Activated CD8-positive, alpha-beta memory T cell treated with anti-CD3 and anti-CD28 coated beads for 1 hour (primary cell): ENCODE measurements at places on chromosomes 7 and 10.
A peak's percentile ranks its signal among the peaks of the same experiment; 100 is the strongest.

DNA sequence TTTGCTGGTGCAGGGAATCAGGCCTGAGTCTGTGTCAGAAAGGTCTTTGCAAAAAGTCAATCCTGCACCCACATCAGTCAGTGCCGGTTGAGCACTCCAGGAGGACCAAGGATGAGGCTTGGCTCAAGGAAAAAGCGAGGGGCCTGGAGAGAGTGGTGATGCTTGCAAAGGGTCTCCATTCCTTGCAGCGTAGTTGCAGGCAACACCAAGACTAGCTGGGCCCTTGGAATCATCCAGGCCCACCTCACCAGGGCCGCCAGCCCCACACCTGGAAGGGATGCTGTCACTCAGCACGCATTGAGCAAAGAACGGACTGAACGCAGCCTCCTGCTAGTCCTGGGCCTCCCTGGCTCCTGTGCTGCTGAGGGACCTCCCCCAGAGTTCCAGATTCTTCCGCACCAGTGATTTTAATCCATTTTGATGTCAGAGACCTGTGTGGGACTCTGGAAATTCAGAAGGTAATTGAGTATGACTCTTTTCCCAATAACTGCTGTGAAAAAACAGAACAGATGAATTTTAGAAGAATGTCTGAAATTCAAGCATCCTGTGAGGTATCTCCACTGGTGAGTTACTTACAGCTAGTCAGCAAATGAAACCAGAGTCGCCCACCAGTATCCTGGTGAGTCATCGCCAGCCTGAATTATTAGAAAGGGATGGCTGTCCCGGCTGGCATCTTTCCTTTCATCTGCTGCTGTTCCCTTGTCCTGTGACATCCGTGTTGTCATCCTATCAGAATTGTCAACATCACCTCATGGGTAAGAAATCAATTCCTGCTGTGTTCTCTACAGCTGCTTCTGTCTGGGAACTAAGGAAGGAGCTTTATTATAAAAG, 150.8 kb upstream of the NPS start:
- DNase-seq = no peak

- no peak for DNase-seq
Observed at GRCh38 chr10:49441488-49442476, 45.9 kb upstream of the DRGX start.

DNA sequence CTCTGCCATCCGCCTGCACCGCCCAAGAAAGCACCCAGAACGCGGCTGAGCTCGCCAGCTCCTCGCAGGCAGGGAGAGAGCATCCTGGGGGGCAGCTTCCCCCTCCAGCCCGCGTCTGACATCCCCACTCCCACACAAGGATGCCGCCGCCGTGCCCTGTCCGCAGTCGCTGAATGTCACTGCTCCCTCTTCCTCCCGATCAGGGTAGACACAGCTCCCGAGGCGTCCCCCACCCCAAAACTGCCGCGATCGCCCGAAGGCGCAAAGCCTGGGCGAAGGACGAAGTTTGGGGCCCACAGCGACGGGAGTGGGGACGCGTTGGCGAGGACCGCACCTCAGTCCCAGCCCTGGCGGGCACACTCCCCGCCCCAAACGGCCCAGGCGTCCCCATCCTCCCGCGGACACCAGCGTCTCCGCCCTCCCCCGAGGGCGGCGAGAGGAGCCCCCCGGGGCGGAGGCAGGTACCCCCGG, 1.5 kb upstream of the KAT6B start:
- no peak for DNase-seq

GRCh38 chr7:101562531-101563197, 66.4 kb downstream of the MYL10 start:
- no peak for DNase-seq

GRCh38 chr10:108911814-108912541, 1011.3 kb downstream of the XPNPEP1 start:
- DNase-seq = no peak

DNA sequence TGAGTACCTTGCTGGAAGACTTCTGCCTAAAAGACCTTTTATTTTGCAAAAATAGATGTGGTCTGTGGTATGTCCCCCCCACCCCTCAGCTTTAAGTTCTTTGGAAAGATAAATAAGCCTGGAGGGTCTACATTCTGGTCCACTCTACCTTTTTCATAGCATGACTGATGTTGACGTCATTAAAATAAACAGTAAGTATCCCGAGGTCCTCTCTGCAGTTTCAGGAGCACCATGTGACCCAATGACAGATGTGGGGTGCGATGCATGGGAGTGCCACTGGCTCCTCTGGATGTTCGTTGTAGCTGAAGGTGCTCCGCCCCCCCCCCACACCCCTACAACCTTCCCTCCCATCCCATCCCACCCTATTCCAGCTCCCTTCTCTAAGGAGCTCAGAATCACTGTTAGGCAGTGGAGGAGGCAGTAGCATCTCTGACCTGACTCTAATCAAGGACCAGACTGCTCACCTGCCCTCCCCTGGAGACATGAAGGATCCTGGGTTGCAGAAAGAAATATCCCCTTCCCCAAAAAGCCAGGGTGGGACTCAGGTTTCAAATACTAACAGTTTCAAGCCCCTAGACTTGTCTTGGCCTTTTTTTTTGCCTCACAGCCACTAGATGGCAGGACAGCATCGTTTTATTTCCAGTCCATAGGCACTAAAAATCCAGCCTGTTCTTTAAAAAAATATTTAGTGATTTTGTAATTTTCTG, 25.1 kb downstream of the CASP7 start:
- DNase-seq = no peak

GRCh38 chr10:36194276-36194675, 552.2 kb upstream of the FZD8 start:
- DNase-seq = no peak

GRCh38 chr7:30074422-30075030, 46.3 kb downstream of the PLEKHA8 start:
- DNase-seq = no peak

DNA sequence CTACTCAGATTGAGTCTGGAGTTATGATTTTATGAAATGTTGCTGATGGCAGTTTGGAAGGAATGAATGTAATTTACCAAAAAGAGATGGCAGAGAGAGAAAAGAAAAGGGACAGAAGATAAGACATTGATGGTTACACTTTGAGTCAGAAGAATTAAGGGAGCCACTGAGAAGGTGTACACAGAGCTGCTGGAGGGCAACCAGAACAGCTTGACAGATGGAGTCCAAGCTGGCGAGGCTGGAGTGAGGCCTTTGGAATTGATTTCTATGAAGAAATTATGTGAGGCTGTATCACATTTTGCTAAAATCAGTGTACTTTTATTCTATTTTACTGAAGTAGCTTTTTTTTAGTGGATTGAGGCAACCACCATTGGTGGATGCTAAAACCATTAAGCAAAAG, 740.5 kb downstream of the REEP3 start:
- DNase-seq = no peak

- no peak for DNase-seq
Observed at GRCh38 chr10:97013983-97014382, 171.8 kb downstream of the SLIT1 start.

DNA sequence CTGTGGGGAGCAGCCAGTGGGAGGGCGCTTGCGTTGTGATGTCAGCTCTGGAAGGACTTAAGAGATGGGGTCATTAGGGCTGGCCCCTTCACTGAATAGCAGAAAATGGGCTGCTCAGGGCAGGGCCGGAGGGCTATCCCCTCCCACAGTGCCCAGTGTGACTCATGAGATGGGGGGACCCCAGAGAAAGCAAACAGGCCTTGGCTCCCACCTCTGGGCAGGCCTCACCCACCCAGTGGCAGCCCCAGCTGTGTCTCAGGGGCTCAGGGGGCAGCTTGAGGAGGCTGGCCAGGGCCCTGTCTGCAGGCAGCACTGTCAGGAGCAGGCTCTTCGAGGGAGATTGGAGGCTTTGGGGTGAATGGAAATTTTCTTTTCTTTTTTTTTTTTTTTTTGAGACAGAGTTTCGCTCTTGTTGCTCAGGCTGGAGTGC, 168.3 kb downstream of the SLIT1 start:
- DNase-seq = no peak

- DNase-seq = peak; percentile 14
Observed at GRCh38 chr10:26697163-26697921, at the start of gene PDSS1. Gene PDSS1, plus strand, starts transcription at chr10:26697701. Its CDS starts 11 bp downstream, at chr10:26697712.

DNA sequence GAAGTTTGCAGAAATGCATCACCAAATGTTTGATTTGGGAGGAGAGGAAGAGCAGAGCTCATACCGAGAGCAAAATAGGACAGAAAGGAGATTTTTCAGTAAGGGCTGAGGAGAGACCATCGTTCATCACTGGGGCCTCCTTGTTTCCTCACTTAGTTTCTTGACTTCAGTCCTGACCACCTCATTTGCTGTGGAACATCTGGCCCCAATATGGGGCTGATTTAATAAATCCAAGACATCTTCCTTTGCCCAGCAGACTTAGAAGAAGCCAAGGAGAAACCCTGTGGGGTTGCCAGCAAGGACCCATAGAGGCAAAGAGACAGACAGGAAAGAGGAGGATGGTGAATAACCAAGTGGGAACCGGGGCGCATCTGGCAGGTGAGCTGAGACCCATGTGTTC, 60.4 kb downstream of the CHST3 start:
- DNase-seq = no peak

DNA sequence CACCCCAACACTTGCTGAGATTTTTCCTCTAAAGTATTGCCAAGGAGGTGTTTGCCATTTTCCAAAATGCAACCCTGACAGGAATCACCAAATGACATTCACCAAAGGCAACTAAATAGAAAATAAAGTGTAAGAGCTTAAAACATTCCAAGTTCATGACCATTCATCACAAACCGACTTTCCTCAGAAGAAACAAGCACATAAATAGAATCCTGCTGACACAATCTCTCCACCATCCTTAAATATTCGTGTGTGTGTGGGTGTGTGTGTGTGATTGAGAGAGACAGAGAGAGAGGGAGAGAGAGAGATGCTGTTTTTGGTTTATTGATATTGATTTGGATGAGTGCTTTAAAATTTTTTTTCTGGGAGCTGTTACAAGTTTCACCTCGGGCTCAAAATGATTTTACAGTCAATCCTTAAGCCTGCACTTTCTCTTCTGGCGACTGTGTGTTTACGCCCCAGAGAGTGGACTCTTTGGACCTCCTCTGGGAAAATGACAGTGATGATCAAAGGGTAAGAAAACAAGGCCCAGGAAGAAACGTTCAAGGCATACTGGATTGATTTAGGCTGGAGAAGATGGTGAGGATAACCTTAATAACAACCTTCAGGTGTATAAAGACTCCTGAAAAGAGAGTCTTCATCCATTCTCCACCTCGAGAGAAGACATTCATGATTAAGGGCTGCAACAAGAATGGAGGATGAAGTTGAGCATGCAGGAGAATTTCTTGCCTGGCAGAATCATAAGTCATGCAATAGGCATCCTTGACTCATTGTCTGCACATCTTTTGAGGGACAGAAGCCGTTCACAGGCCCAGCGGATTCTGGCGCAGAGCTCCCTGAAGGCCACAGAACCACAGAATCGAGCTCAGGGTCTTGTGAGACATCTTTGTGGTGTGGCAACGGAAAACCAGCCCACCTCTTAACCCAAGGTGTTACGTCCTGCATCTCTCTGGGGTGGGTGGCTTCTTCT, 104.4 kb upstream of the FGFR2 start:
- DNase-seq = no peak

DNA sequence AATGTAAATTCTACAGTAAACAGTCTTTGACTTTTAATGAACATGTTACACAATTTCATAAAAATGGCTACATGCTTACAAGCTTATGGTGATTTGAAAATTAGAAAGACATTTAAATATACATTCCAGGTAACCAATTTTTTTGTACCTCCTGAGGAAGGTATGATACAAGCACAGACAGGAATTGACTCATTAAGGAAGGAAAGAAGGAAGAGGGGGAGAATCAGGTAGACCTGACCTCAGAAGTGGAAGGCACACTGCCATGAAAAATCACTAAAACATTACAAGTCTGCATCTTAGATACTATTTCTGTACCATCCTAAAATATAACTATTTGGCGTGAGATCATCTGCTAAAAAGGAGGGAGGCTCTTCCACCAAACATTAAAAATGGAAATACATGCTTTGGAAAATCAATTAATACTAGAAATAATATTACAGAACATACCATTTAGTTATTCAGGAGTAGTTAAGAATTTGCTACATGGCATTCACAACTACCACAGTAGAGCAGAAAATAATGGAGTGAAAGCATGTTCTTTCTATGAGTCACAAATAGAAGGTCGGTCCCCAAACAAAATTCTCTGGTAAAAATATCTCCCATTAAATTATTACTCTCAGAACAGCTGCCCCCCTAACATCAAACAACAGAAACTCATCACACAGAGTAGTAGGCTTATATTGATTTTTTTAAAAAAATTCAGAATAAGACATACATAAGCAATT, 15.2 kb downstream of the RAB11FIP2 start:
- no peak for DNase-seq

DNA sequence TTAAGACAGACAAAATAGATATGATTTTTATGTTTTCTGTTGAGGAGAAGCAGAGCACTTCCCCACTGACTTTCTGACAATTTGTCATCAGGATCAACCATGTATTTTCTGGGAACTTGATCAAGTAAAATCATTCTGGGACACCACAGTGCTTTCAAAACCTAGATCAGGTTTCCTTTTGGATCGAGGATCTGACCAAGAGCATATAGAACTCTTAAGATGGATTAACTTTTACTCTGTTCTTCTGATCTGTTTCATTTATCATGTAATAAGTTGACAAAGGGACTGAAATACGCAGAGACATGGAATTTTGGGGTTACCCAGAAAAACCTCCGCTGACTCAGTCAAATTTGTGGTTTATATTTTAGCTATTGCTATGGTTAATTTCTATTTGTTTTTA, 136.0 kb upstream of the WNT16 start:
- DNase-seq = no peak

- DNase-seq = peak; percentile 34
Observed at GRCh38 chr10:86585037-86585929, 63.7 kb upstream of the WAPL start.

DNA sequence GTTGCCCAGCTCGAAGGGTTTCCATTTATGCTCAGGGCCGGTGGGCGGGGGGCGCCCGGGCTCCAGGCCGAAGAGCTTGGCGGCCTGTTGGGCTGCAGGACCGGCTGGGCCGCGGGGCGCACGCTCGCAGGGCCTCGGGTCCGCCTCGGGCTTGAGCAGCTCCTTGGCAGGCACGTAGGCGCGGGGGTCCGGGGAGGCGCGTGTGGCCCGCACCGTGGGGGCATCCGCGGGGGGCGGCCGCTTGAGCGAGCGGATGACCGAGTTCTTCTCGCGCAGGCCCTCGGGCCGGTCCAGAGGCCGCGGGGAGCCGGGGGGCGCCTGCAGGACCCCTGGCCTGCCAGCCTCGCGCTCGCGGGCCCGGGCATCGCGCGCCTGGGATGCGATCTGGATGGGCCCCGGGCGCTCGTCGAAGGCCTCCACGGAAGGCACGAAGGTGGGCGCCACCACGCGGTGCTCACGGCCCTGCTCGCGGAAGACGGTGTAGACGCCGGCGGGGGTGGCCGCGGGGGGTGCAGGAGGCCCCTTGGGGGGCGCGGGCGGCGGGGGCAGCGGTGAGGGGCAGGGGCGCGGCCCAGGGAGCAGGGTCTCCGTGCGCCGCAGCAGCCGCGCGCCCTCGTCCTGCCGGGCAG, 35.2 kb downstream of the TNRC18 start:
- DNase-seq = no peak
